ENCODE measurements at places on chromosomes 11 and 22.
A peak's percentile ranks its signal among the peaks of the same experiment; 100 is the strongest.

DNA sequence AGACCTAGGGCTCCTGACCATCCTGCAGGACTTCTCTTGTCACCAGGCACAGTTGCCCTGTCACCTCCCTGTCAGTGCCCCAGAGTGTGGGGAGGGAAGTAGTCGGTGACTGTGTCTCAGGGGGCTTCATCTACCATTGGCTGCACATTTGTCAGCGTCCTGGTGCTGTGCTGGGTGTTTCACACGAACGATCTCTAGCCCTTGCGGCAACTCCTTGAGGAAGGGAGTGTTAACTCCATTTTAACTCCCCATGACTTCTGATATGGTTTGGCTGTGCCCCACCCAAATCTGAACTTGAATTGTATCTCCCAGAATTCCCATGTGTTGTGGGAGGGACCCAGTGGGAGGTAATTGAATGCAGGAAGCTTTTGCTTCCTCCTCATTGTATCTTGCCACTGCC lies 7.1 kb downstream of the TSKU start:
- DNase-seq: no peak

- DNase-seq: peak; percentile 86
Measured at GRCh38 chr22:44625981-44626687, 75.9 kb upstream of the PRR5 start.

- DNase-seq: no peak
Measured at GRCh38 chr22:23457380-23457985, 122.6 kb downstream of the IGLL1 start.

GRCh38 chr11:10486161-10486840 lies 31.2 kb downstream of the AMPD3 start:
- DNase-seq: peak; percentile 34

- DNase-seq: no peak
Measured at GRCh38 chr11:92204731-92205130, 19.9 kb upstream of the FAT3 start.

DNA sequence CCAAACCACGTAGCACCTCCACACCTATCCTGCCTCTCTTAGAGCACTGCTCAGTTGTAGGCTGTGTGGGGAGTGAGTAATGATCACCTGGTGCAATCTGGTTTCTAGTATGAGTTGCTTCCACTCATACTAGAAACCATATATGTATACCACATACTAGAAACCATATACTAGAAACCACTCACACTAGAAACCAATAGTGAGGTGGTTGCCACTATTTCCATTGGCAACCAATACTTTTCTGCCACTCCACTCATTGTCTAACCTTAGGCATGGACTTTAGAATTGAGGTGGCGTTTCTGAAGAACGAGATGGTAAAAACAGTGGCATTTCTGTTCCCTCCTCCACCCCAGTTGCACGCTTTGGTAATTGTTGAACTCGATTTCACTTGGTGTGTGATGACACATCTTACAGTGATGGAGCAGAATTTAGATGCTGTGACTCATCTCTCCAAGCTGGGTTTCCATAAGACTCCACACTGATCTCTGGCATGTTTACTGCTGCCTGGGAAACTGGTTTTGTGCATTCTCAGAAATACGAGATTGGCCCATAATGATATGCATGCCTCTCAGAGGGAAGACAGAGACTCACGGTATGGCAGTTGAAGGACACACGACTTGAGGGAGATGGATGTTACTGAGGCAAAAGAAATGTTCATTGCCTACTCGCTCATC lies 82.9 kb downstream of the KIRREL3 start:
- DNase-seq: no peak

Data from left forelimb (tissue), 1 donor.